ENCODE measurements at places on chromosomes 5 and 9.

DNA sequence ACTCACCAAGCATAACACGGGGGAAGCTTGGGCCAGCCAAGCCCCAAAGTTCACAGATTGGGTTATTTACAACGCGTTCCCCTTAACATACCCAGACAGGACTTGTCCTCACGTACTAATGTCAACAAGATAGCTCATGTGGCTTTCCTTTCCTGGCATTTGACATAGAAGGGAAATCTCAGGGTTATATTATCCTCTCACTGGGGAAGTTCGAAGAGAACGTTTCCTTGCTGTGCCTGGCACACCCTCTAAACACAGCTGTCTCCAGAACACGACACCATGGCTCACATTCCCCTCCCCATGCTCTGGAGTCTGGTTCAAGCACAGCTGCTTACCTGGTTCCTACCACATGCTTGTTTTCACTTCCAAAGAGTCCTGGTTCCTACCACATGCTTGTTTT lies 46.8 kb upstream of the OTULINL start:
- DNase-seq = no peak

DNA sequence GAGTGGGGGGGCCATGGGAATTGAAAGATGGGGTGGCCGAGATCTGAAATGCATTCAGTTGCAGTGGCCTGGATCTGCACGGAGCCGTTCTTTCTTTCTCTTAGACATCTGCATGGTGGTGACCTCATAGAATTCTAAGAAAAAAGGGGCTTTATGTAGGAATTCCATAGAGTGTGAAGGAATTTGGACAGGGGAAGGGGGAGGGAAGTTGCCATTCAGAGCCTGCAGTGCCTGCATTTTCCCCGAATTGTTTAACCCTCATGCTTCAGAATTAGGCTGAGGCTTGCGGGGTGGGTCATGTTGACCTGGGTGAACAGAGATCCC lies 4.9 kb downstream of the NEK6 start:
- no peak for DNase-seq

DNA sequence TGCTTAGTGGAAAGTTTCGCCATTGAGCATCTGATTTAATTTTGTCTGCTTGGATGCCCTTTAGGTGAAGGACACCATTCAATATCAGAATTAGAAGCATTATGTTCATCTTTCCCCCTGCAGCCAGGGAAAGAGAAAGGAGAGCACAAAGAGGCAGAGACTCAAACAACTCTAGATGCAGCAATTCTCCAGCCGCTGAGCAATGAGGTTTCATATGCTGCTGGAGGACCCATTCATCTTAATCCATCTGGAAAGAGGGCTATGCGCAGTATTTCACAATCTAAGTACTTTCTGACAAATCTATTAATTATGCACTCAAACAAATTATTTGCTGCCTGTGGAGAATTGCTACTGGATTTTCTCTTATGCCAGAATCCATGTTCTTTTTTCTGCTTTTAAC lies 527.0 kb upstream of the TUSC1 start:
- DNase-seq = no peak

DNA sequence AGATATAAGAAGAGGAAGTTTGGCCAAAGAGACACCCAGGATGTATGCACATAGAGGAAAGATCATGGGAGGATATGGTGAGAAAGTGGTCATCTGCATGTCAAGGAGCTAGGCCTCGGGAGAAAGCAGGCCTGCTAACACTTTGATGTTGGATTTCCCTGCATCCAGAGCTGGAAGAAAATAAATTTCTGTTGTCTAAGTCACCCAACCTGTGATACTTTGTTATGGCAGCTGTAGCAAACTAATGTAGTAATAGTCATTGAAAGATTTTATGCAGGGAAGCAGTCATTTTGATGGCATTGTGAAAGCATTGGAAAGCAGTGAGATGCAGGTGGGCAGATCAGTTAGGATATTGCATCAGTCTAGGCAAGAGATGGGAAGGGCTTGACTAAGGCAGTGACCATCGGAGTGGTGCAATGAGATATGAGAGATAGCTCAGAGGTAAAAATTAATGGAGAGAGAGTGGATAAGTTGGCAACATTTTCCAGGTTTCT lies 24.5 kb upstream of the FOCAD start:
- DNase-seq = no peak

DNA sequence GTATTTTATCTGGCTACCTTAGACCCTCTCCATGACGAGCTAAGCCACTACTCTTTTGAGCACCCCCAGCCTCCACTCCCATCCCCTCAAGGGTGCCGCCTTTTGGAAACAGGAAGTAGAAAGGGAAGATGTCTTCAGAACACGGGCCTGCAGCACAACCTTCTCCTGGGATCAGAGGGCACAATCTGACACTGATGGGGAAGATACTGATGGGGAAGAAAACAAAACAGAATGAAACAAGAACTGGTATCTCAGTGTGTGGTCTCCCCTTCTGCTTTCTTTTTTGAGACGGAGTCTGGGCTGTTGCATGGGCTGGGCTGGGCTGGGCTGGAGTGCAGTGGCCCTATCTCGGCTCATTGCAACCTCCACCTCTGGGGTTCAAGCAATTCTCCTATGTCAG lies 539.7 kb upstream of the DAP start:
- no peak for DNase-seq

- no peak for DNase-seq
Measured at GRCh38 chr5:160726721-160727120, 125.3 kb downstream of the ATP10B start.

DNA sequence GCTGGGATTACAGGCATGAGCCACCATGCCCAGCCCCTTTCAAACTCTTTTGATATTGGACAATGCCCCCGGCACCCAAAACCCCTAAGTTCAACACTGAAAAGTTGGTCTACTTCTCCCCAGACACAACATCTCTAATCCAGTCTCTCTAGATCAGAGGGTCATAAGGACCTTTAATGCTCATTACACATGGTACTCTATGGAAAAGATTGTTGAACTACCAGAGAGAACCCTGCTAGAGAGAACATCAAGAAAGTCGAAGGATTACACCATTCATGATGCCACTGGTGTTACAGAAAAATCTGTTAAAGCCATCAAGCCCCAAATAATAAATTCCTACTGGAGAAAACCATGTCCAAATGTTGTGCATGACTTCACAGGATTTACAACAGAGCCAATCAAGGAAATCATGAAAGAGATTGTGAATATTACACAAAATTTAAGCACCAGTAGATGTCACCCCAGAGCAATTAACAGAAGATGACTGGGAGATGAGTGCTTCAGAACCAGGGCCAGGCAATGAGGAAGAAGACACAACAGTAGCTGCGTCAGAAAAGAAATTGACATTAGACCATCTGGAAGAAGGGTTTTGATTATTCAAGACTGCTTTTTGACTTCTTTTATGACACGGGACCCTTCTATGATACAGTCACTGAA lies 28.3 kb upstream of the NIPAL4 start:
- DNase-seq = peak; percentile 63

GRCh38 chr5:167777746-167778145 lies 513.7 kb upstream of the WWC1 start:
- DNase-seq = no peak

GRCh38 chr9:114908104-114908622 lies 22.2 kb downstream of the TNFSF8 start:
- DNase-seq = no peak

- peak; percentile 80 for DNase-seq
Measured at GRCh38 chr5:67234671-67235176, 38.1 kb upstream of the CD180 start.

DNA sequence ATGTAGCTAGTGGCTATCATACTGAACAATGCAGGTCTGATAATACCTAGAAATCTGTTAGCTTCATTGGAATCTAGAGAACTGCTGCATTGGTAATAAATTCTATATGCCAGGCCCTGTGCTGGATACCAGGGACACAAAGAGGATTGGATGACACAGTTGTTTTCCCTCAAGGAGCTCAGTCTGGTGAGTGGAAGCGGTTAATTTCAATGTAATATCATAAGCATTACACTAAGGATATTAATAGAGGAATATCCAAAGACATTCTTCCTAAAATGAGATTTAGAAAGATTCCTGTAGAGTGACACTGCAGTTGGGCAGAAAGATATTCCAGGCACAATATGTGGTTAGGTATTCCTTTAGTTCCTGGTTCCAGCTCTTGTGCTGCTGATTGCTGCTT lies 5.9 kb downstream of the CMYA5 start:
- no peak for DNase-seq

Measured in hematopoietic multipotent progenitor cell treated with erythropoietin and hydrocortisone succinate and interleukin-3 and kit ligand, for 8 days (in vitro differentiated cells).